Cardiac muscle cell (in vitro differentiated cells and primary cell): ENCODE measurements at places on chromosomes 7 and 10. TPM values are rescaled to one million over a fixed set of nuclear protein-coding genes. Genes with fewer than 3 reads are reported as not detected.

GRCh38 chr7:24381894-24382505 is 98.0 kb downstream of the NPY start:
- peak; percentile 30 for DNase-seq
- H3K36me3 ChIP-seq: no peaks in the 10 kb centered on the region
- no peaks in the 10 kb centered on the region for H3K27me3 ChIP-seq

GRCh38 chr7:2886900-2887299 is 42.8 kb upstream of the GNA12 start:
- no peaks in the 10 kb centered on the region for H3K4me1 ChIP-seq
- no peak overlapping the region for H3K27ac ChIP-seq
- H3K4me3 ChIP-seq: no peak overlapping the region
- no peaks in the 10 kb centered on the region for H3K27me3 ChIP-seq
- no peaks in the 10 kb centered on the region for H3K36me3 ChIP-seq

DNA sequence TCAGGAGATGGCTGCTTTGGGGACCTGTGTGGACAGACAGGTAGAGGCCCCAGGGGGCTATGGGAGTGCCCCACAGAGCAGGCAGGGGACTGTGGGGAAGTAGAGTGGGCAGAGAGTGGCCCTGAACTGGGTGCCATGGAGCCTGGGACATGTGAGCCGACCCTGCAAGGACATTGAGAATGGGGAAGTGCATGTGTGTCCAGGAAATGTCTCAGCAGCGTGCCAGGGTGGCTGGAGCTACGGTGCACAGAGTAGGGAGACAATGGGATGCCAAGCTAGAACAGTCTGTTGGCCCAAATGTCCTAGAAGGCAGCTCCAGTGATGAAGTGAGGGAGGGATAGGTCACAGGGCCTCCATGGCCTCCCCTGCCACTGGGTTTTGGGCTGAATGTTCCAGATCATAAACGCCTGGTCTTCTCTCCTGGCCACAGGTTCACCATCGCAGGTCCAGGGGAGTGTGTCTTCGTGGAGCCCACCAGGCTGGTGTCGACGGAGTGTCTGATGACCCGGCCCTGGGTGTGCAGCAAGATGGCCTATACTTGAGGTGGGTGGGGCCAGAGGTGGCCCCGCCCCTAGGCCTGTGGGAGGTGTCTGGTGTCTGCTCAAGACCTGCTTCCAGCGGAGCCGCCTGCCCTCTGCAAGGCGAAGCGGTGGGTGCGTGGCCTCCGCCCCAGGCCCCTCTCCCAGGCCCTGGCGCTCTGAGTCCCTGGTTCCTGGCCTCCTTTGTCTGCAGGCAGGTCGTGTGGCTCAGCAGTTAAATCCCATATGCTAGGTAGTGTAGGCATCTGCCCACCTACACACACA is 20.5 kb downstream of the CLEC2L start:
- no peak overlapping the region for H3K4me3 ChIP-seq
- H3K27ac ChIP-seq: no peak overlapping the region
- DNase-seq: no peak
- H3K27me3 ChIP-seq: no peaks in the 10 kb centered on the region
- H3K36me3 ChIP-seq: no peaks in the 10 kb centered on the region

GRCh38 chr10:118943253-118943652 is 86.3 kb upstream of the NANOS1 start:
- no peak for DNase-seq
- H3K4me1 ChIP-seq: no peaks in the 10 kb centered on the region
- no peaks in the 10 kb centered on the region for H3K36me3 ChIP-seq
- no peaks in the 10 kb centered on the region for H3K27me3 ChIP-seq

GRCh38 chr10:107391901-107392300 is 227.4 kb upstream of the SORCS1 start:
- no peaks in the 10 kb centered on the region for H3K4me1 ChIP-seq
- H3K4me3 ChIP-seq: no peak overlapping the region
- no peak overlapping the region for H3K27ac ChIP-seq
- DNase-seq: no peak

DNA sequence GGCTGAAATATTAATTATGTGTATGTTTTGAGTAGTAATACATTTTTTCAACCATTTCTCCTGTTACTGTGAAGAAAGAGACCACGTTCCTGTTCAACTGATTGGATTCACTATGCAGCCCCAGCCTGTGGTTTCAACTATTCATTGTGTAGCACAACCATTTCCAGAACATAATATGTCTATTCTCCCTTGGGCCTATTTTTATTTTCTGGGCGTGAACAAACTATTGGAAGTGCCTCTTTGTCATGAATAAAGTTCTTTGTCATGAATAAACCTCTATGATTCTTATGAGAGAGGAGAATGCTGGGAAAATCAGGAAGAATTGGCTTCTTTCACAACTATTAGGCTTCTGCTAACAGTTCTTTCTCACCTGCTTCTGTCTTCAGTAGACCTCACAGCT is 152.4 kb downstream of the GNAT3 start:
- H3K27ac ChIP-seq: no peak overlapping the region
- no peak for DNase-seq
- no peaks in the 10 kb centered on the region for H3K36me3 ChIP-seq
- no peaks in the 10 kb centered on the region for H3K4me1 ChIP-seq
- no peaks in the 10 kb centered on the region for H3K27me3 ChIP-seq
- no peak overlapping the region for H3K4me3 ChIP-seq

- H3K4me1 ChIP-seq: peaks cover 34% of the 10 kb centered on the region
- H3K36me3 ChIP-seq: no peaks in the 10 kb centered on the region
- H3K27ac ChIP-seq: no peak overlapping the region
- peak overlapping the region; percentile 96 for H3K4me3 ChIP-seq
Observed at GRCh38 chr10:71211775-71212317, 524 bp upstream of the UNC5B start.

DNA sequence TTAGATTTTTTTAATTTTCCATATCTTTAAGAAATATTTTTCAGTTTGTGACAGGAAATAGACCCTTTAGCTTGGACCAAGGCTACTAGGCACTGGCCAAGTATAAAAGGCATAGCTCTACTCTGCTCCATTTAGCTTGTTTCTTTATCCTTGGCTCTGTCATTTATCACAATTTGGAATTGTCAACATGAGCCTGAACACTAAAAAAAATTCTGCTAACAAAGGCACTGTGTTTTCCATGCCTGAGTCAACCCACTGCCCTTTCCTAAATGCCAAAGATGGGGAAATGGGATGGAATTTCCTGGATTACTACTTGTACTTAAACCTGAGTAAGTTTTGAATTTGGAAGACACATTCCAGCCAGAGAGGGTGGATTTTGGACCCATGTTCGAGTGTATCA is 128.4 kb downstream of the NSUN6 start:
- DNase-seq: no peak
- no peak overlapping the region for H3K4me3 ChIP-seq
- no peaks in the 10 kb centered on the region for H3K27me3 ChIP-seq
- peak overlapping the region; percentile 48 for H3K27ac ChIP-seq
- H3K36me3 ChIP-seq: peaks cover 63% of the 10 kb centered on the region
- H3K4me1 ChIP-seq: peaks cover 15% of the 10 kb centered on the region

DNA sequence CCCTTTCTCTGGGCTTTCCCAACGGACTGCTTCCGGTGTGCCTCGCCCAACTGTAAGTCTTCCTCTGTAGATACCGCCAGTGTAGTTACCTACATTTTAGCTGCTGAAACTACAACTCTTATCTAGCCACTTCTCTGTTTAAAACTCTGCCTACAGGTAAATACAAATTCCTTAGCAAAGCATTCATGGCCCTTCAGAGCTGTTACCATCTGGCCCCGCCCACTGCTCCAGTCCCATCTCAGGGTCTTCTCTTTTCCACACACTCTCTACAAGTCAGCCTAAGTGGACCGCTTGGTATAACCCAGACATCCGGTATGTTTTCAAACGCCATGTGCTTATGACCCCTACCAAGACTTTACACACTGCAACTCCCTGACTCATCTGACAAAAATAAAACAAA is 41.0 kb upstream of the LAMB4 start:
- no peak for DNase-seq
- H3K27ac ChIP-seq: no peak overlapping the region
- no peaks in the 10 kb centered on the region for H3K27me3 ChIP-seq
- H3K4me1 ChIP-seq: no peaks in the 10 kb centered on the region

DNA sequence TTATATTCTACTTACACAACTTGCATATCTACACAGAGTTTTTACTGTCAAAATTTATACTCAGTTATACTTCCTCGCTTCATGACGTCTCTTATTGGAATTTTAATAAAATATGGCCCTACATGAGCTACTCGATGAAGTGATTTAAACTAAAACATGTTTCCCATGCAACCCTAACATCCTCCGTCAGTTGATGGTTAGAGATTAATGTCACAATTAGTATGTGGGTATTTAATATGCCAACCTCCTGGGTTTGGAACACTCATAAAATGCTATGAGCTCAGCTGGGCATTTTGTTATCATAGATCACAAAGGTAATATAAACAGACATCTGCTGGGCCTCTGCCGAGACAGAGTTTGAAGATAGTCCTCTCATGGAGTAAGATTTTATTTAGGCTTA is 66.5 kb downstream of the GNAT3 start:
- peaks cover 4% of the 10 kb centered on the region for H3K4me1 ChIP-seq
- H3K4me3 ChIP-seq: no peak overlapping the region
- no peak for DNase-seq
- no peaks in the 10 kb centered on the region for H3K36me3 ChIP-seq
- no peak overlapping the region for H3K27ac ChIP-seq

DNA sequence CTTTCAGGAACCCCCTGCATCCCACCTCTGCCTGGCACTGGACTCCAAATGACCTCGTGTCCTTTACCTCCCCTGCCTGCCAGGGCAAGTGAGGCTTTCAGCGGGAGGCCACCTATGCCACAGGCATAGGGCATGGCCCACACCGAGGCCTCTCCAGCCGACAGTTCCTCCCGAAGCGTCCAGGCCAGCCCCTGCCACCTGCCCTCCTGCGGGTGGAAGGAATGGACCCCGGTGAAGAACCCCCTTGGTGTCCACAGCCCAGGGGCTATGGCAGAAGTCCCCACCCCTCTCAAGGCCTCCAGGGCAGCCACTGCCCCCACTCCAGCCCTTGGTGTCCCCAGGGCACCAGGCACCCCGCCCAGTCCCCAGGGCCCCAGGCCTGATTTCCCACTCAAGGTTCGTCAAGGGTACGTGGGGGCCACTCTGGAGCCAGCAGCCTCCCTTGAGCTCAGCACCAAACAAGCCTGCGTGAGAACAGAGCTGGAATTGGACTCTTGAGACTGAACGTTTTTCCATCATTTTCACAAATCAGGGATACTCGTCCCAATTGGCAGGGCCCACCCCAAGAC is 3.1 kb downstream of the FUOM start:
- no peak overlapping the region for H3K4me3 ChIP-seq
- H3K27me3 ChIP-seq: no peaks in the 10 kb centered on the region
- H3K4me1 ChIP-seq: peaks cover 4% of the 10 kb centered on the region

DNA sequence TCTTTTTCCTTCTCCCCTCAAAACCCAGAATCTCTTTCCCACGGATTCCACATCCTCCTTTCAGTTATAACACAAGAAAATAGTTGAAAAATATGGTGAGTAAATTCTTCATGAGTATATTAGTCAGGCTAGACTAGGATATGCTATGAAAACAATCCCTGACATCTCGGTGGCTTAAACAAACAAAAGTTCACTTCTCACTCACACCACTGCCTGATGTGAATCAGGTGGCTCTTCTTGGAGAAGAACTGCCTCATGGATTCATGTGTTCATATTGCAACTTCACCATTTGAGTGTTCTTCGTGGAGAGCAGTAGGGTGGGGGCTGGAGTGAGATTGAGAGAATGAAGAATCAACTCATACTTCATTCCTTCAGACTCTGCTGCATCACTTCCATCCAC is 204.1 kb downstream of the PHF14 start:
- no peak overlapping the region for H3K27ac ChIP-seq
- H3K4me3 ChIP-seq: no peak overlapping the region
- H3K4me1 ChIP-seq: no peaks in the 10 kb centered on the region
- no peak for DNase-seq
- H3K27me3 ChIP-seq: no peaks in the 10 kb centered on the region

DNA sequence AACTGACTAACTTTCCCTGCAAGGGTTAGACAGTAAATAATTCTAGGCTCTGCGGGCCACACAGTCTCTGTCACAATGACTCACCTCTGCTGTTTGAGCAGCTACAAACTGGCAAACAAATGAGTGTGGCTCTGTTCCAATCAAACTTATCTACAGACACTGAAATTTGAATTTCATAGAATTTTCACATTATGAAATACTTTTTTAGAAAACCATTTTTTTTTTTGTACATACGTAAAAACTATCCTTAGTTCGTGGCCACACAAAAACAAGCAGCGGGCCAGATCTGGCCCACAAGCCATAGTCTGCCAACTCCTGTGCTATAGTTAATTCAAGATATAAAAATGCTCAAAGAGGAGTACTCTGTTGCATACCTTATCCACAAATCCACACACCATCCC is 32.6 kb downstream of the PIP4K2A start:
- peak overlapping the region; percentile 19 for H3K27ac ChIP-seq
- H3K4me1 ChIP-seq: peaks cover 17% of the 10 kb centered on the region
- H3K4me3 ChIP-seq: no peak overlapping the region
- no peaks in the 10 kb centered on the region for H3K27me3 ChIP-seq

DNA sequence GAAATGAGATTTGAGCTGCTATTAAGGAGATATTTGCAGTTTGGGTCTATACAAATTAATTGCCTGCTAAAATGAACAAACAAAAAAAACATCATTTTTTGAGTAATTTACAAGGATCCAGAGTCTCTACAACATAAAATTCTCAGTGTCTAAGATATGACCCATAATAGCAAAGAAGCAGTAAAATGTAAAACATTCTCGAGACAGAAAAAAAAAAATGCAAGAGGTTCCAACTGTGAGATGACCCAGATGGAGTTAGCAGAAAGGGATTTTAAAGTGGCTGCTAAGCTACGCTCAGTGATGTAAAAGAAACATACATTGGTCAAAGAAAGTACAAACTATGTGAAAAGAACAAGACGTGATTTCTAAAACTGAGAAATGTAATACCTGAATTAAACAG is 471.0 kb downstream of the SH2D4B start:
- no peaks in the 10 kb centered on the region for H3K4me1 ChIP-seq
- no peak overlapping the region for H3K27ac ChIP-seq
- no peak overlapping the region for H3K4me3 ChIP-seq
- DNase-seq: no peak
- no peaks in the 10 kb centered on the region for H3K27me3 ChIP-seq
- H3K36me3 ChIP-seq: no peaks in the 10 kb centered on the region

- DNase-seq: no peak
- H3K27me3 ChIP-seq: peaks cover 12% of the 10 kb centered on the region
- no peaks in the 10 kb centered on the region for H3K36me3 ChIP-seq
- peaks cover 15% of the 10 kb centered on the region for H3K4me1 ChIP-seq
- H3K4me3 ChIP-seq: no peak overlapping the region
Observed at GRCh38 chr7:159138508-159138907, 6.2 kb downstream of the VIPR2 start.

- no peak for DNase-seq
- H3K27ac ChIP-seq: no peak overlapping the region
- peaks cover 3% of the 10 kb centered on the region for H3K4me1 ChIP-seq
- H3K4me3 ChIP-seq: no peak overlapping the region
- H3K36me3 ChIP-seq: no peaks in the 10 kb centered on the region
Observed at GRCh38 chr10:107085665-107086525, 78.6 kb downstream of the SORCS1 start.

The ZNF488 gene
- polyA plus RNA-seq: 0.55 and 1.2 TPM in 2 replicates

The NPY4R2 gene
- 0.22 and 0.62 TPM in 2 replicates for polyA plus RNA-seq

The ASB10 gene
- 0.57 TPM in 1 of 2 replicates, not detected in the other for polyA plus RNA-seq

The CABCOCO1 gene
- 1.5 and 3.9 TPM in 2 replicates for polyA plus RNA-seq

The AKR1C8 gene
- not detected in 2 replicates for polyA plus RNA-seq

The PTEN gene
- 30.4 and 34.1 TPM in 2 replicates for polyA plus RNA-seq

The WDFY4 gene
- 0.72 TPM in 1 of 2 replicates, not detected in the other for polyA plus RNA-seq
